Chondrocyte (in vitro differentiated cells): ENCODE measurements at places on chromosomes 12 and 14. TPM values are rescaled to one million over a fixed set of nuclear protein-coding genes. Genes with fewer than 3 reads are reported as not detected.

Gene CLEC1A
- total RNA-seq: not detected in 3 replicates

- DNase-seq: no peak
These were observed 20.4 kb downstream of the RGS6 start for GRCh38 chr14:71952381-71953363.

DNA sequence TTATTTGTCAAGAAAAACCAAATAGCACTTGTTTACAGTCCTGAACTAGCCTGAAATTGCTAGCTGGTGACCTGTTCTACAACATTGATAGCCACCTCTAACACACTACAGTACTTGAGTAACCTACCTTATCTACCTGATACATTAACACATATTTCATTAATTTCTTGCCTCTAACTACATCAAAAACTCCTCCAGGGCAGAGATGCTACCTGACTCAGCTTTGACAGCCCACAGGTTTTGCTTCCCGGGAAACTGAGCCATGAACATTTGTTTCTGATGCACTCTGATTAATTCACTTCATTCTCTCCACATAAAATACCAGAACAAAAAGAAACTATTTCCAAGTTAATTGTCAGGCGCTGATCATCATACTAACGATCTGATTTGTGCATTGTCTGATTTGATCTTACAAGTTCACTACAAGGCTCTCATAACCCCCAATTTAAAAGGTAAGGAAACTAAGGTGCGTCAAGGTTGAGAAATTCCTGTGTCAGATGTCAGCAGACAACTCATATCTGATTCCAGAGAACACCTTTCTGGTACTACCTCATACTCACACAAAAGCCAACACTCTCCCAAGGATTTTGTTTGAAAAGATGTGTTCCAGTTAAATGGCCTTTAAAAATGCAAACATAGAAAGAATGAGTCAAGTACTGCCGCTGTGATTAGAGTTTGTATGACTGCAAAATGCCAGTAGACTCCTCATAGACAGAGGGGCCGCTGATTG is 768.7 kb downstream of the BCL11B start:
- DNase-seq: no peak

- no peak for DNase-seq
These were observed 38.1 kb downstream of the CCDC88C start for GRCh38 chr14:91379579-91379932.

Gene LRP1-AS
- not detected in 3 replicates for total RNA-seq

GRCh38 chr12:26135571-26135970 is 10.7 kb upstream of the BHLHE41 start:
- no peak for DNase-seq

Gene NGB
- not detected in 3 replicates for total RNA-seq

DNA sequence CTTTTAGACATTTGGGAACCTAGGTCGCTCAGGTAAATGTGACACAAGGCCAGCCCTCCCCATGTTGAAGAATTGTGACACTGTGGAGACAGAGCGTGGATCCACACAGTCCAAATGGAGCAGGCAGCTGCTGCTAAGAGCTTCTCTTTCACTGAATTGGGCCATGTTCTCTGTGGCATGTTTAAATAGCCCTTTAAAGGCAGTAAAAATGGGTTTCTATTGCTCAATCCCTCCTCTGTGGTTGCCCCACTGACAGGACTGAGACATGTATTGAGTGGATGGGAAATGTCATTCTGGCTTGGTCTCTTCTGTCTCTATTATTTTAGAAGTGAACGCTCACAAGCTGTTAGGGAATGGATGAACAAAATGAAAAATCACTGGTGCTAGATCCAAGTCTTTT is 84.0 kb upstream of the PRICKLE1 start:
- DNase-seq: no peak

GRCh38 chr12:113747017-113747416 is 219.1 kb downstream of the RBM19 start:
- no peak for DNase-seq

Gene ACRBP
- total RNA-seq: 0.37 to 0.74 TPM (median 0.41 TPM) in 3 replicates

Gene OR6C2
- total RNA-seq: not detected in 3 replicates

- DNase-seq: peak; percentile 83
These were observed 8.7 kb downstream of the SHMT2 start for GRCh38 chr12:57237932-57238853.

DNA sequence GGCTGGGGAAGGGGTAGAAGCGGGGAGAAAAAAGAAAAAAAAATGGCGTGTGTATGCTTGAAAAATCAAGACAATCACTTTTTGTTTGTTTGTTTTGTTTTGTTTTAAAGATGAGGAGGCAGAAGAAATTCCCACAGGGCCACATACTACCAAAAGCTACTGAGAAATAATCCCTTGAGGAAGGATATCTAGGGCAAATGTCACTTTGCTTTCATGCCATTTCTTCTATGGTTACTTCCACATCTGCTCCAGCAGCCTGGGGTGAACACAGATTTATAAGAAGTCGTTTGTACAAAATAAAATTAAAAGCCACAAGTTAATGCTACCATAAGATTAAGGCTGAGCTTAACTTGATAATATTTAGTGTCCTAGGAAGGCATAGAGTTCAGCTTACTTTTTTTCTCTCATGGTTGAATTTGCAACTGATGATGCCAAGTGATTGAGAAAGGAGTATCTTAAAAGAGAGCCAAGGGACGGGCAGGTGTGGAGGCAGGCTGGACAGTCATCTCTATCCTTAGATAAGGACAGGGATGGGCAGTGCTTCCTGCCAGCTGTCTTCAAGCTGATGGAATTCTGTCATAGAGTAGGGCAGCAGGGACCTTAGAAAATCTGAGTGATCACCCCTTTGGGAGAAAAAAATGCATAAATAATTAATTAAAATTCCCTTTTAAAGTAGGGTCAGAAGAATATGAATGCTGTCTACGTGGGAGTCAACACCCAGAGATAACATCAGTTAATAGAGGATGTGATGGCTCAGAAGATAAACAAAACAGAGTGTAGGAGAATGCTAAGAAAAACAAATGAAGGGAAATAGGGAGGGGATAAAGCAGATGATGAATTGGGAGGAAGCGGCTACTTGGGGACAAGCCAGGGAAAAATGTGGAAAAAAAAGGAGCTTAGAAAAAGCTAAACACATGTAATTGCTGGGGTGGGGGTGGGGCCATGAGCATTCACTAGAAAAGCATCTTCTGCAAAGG is 57.1 kb downstream of the DYRK2 start:
- no peak for DNase-seq

Gene IL31
- total RNA-seq: not detected in 3 replicates

- DNase-seq: no peak
These were observed 2.9 kb downstream of the PA2G4 start for GRCh38 chr12:56107242-56107641.

DNA sequence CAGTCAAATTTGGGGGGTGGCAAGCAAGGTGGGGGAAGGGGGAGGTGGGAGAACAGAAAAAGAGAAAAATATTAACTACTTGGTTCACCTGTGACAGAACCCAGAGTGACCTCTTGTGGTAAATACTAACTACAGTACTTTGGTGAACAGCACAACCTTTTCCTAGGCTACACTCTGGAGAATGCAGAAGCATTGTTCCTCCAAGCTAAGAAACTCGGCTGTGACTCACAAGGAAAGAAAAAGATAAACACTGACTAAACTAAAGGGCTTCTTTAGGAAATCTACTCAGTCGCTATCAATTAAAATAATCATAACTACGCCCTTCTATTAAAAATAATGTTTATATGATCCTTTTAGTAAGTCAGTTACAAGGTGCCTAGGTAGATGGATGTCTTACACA is 5.4 kb downstream of the KCNH5 start:
- no peak for DNase-seq

- DNase-seq: no peak
These were observed 89.5 kb downstream of the PTPRO start for GRCh38 chr12:15411842-15412241.

DNA sequence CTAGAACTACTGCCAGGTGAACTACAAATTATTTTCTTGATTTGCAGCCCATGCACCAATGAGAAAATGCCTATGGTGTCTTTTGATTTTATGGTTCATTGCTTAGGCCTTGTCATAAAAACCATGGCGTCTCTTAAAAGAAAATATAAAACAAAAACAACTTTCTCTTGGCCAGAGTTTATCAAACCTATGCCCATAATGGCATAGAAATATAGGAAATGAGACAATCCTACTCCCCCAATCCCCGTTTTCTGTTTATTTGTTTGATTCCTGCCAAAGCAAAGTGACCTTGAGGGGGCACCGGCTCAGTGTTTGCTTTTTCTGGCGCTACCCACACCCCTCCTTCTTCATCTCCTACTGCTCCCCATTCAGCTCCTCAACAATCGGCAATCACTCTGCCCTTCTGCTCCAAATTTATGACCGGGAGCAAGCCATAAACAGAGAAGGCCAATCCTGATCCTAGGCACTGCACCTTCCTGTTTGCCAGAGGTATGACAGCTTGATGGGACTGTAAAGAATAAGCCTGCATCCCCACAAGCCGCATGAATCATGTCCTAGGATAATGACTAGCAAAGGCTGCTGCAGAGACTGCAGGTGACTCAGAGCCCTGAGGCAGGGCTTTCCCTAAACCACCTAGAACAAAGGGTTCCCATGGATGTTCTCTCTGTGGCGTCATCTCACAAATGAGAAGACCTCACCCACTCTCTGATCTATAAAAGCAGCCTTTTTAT is 874.9 kb downstream of the NRXN3 start:
- DNase-seq: no peak

DNA sequence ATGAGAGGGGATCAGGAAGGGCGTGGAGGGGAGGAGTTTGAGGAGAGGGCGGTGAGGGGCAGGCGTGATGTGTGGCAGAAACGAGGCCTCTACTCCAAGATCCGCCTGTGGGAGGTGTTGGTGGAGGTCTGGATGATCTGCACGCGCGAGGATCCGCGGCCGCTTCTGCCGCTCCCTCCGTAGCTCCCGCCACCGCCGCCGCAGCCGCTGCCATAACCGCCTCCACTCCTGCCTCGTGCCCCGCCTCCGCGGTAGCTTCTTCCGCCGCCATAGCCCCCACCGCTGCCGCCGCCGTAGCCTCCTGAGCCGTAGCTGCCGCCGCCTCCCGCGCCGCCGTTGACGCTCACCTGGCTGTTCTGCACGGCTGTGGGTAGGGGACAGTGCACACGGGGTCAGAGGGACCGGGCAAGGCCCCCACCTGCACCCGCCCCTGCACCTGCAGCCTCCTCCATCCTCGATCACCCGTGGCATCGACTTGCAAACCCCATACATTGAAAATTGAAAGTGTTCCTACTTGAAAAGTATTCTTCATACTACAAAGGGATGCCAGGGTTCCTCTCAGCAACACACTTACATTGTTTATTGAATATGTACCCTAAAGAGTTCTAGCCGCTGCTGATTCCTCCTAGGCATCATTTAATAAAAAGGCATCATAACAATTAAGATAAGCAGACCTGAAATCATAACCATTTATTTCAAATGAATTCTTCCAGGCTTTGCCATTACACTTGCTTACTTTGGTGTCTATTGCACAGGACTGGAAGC is 11.1 kb upstream of the KRT1 start:
- no peak for DNase-seq

Gene FOXG1
- not detected in 3 replicates for total RNA-seq

Gene ASB2
- 0.67 to 1.2 TPM in 2 of 3 replicates, not detected in the other for total RNA-seq

GRCh38 chr12:131511391-131511802 is 199.5 kb upstream of the SFSWAP start:
- DNase-seq: no peak

DNA sequence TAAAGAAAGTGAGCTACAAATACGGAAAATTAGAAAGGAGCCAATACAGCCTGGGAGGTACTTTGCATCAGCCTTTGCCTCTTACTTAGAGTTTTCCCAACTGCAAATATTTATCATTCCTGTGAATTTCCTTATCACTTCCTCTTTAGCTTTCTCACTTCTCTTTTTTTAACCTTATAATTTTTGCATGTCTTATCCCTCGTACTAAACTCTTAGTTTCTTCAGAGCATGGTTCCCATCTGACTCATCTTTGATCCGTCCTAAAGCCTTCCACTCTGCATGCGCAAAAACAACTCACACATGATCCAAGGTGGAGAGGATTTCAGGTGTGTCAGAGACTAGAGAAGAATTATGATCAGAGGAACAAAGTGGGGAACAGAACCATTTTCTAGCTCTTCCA is 9.6 kb upstream of the SNAPC1 start:
- no peak for DNase-seq

GRCh38 chr12:90953956-90954421 is 987 bp downstream of the CCER1 start:
- DNase-seq: no peak

DNA sequence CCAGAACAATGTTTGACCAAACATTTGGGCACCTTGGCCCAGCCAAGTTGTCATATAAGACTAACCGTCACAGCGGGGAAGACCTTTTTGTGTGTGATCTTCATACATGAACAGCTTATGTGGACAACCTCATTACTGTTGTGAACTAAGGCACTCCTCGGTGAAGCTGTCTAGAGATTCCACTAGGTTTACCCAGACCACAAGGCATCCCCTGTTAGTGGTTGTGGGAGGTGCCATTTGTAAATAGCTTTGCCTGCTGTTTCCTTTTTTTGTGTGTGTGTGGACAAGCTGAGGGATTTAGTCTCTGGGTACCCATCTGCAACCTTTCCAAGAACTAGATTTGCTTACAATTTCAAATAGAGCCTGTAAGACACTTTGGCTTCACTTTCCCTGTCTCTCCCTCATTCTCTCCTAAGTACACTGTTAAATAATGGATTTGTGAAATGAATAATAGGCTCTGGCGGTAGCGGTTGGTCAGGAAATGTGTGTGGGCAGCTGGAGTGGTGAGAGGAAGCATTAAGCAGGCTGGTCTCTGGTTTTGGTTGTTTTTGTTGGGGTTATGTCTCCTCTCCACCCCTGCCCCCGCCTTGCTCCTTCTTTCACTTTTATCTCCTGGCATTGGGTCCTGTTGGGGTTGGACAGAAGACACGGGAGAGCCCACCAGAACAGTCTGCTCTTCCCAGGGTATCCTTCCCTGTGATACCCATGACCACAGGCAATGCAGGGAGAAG is 727.6 kb downstream of the VRK1 start:
- DNase-seq: no peak
